ENCODE measurements at places on chromosomes 1 and 21. TPM values are rescaled to one million over a fixed set of nuclear protein-coding genes. Genes with fewer than 3 reads are reported as not detected.

DNA sequence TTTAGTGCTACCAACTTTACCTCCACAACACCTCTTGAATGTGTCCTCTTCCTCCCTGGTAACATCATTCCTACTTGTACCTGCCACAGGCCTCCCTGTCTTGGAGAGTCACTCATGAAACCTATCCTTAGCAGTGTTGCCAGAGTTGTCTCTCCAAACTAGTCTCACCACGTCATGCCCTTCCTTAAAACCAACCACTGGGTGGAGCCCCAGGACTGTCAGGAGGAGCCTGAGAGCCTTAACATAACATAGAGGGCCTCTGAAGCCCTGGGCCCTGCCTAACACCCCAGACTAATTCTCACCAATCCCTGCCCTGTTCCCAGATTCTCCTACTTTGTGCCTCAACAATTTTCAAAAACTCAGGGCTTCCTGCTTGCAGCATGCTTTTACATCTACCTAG, 65.3 kb downstream of the ZNF697 start:
- no peaks in the 10 kb centered on the region for H3K4me1 ChIP-seq
- DNase-seq = no peak
- no peak overlapping the region for H3K27ac ChIP-seq
- H3K4me3 ChIP-seq = no peak overlapping the region
- H3K27me3 ChIP-seq = no peaks in the 10 kb centered on the region
- H3K36me3 ChIP-seq = no peaks in the 10 kb centered on the region

S100A16 gene
- total RNA-seq = not detected

- no peak overlapping the region for H3K4me3 ChIP-seq
- no peaks in the 10 kb centered on the region for H3K27me3 ChIP-seq
- H3K36me3 ChIP-seq = peaks cover 6% of the 10 kb centered on the region
- no peak for DNase-seq
Measured at GRCh38 chr1:169260478-169261151, 107.0 kb downstream of the NME7 start.

DNA sequence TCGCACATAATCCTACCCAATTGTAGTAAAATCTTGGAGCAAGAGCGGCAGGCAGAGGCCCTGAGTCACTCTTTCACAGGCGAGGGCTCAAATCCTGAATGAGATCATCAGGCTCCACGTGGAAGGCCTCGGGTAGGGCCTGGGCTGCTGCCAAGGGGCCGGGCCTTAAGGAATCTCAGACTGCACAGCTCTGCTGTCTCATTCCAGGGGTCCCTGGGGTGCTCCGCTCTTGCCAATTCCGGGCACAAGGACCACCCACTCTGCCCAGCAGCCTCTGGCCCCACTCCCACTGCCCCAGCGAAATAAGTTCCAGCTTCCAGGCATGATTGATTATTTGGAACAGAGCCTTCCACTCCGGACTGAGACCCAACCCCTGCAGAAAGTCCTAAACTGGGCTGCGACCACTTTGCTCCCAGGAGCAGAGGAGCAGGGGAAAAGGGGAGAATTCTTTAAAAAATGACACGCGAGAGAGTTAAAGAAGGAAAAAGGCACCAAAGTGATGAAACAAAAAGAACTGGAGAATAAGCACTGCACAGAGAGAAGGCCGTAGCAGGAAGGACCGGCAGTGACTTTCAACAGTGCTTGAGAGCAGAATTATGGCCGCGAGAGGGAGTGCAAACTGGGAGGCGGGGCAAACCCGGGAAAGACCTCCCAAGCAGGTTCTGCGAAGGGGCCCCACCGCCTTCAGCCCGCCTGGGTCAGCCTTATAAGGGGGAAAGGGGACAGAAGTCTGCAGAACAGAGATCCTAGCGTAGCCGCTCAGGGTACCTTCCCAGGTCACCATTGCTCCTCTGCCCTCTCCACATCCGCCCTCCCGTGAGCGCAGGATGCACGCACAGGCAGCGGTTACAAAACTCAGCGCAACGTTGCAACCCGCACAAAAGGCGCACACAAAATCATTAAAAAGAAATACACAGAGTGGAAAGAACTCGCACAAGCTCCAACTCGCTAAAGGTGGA, 2.0 kb downstream of the ADAMTS1 start:
- peaks cover 54% of the 10 kb centered on the region for H3K27me3 ChIP-seq
- peak; percentile 31 for DNase-seq
- H3K27ac ChIP-seq = peak overlapping the region; percentile 80
- H3K4me3 ChIP-seq = peak overlapping the region; percentile 84
- H3K4me1 ChIP-seq = peaks cover 50% of the 10 kb centered on the region

GRCh38 chr1:81915937-81916336, 115.2 kb downstream of the ADGRL2 start:
- no peak overlapping the region for H3K4me3 ChIP-seq
- H3K4me1 ChIP-seq = no peaks in the 10 kb centered on the region
- no peaks in the 10 kb centered on the region for H3K36me3 ChIP-seq
- no peak overlapping the region for H3K27ac ChIP-seq
- no peaks in the 10 kb centered on the region for H3K27me3 ChIP-seq

NEXN gene
- total RNA-seq = 0.24 TPM

C4BPA gene
- total RNA-seq = not detected
